ENCODE measurements at places on chromosomes 5 and 9. TPM values are rescaled to one million over a fixed set of nuclear protein-coding genes. Genes with fewer than 3 reads are reported as not detected.

DNA sequence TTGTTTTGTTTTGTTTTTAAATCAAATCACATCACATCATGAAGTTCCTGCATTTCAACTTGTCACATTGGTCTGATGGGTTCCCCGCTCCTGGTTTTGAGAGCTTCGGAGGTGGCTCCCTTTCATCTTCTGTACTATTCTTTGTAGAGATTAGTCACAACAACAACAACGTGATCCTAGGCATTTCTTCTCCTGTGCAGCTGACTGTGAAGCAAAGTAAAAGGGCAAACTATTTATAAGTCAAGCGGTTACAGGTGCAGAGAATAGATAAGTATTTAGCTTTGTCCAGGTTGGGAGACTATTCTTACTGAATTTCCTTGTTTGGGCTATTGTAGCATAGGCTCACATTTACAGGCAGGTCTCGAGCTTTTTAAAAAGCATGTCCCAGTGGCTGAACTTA, 197.7 kb upstream of the CDKN2B start:
- no peak for DNase-seq

DNA sequence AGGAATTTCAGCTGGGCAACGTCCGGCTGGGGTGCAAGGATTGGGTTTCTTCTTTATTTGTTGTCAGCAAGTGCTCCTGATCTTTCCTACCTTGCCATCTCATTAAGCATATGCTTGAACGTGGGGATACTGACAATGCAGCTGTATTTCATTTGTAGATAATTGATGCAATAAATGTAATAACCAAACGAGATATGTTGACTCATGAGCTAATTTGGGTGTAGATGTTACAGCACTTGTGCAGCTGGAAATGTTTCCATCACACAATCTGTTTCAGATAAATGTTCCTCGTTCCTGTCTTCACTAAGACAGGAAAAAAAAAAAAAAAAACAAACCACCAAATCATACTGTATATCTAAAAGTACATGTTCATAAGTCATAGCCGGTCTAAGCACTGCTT, 123.8 kb downstream of the DMRT2 start:
- DNase-seq, result no peak

The LURAP1L gene
- 56.5 TPM for total RNA-seq

DNA sequence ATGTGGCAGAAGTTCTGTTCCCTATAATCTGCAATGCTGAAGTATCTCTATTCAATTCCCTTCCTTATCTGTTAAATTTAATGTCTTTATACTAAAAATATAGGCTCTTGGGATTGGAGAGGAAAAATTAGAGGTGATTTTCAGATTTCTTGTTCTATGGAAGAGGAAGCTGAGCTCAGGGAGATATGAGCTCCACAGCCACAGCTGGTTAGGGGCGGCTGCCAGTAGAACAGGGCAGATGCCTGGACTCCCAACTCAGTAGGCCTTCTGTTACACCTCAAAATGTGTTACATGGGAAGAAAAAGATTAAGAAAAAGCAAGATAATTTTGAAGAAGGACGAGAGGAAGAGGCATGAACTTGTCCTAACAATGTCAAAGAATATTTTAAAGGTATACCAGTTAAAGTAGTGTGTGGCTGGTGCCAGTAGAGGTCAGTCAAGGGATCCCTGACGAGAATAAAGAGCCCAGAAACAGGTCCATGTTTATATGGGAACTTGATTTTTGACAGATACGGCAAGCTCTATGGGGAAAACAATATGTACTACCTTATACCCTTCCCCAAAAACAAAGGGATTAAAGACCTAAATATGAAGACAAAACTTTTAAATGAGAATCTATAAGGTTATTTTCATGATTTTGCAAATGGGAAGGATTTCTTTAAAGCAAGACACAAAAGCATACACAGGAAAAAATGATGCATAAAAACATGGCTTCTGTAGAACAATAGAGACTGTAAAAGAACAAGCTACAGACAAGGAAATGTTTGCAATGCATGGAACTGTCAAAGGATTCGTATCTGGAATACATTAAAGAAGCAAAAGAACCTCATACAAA, 28.7 kb downstream of the DNAJC21 start:
- DNase-seq, result peak; percentile 32

GRCh38 chr5:74122979-74123590, 497.1 kb downstream of the ARHGEF28 start:
- DNase-seq, result no peak

GRCh38 chr9:114046875-114047274, 31.2 kb downstream of the AMBP start:
- DNase-seq, result peak; percentile 56

The RNF224 gene
- total RNA-seq, result 1.2 TPM

The RPL12 gene
- total RNA-seq, result 2,552 TPM
